CD4-positive, CD25-positive, alpha-beta regulatory T cell (primary cell): ENCODE measurements at places on chromosomes 3 and 15. TPM values are rescaled to one million over a fixed set of nuclear protein-coding genes. Genes with fewer than 3 reads are reported as not detected.

MUC20 gene
- 1.5 TPM for total RNA-seq

AGBL1 gene
- total RNA-seq = not detected

- DNase-seq = peak; percentile 16
These were observed 802 bp upstream of the NECTIN3 start for GRCh38 chr3:111070772-111071256.

DNA sequence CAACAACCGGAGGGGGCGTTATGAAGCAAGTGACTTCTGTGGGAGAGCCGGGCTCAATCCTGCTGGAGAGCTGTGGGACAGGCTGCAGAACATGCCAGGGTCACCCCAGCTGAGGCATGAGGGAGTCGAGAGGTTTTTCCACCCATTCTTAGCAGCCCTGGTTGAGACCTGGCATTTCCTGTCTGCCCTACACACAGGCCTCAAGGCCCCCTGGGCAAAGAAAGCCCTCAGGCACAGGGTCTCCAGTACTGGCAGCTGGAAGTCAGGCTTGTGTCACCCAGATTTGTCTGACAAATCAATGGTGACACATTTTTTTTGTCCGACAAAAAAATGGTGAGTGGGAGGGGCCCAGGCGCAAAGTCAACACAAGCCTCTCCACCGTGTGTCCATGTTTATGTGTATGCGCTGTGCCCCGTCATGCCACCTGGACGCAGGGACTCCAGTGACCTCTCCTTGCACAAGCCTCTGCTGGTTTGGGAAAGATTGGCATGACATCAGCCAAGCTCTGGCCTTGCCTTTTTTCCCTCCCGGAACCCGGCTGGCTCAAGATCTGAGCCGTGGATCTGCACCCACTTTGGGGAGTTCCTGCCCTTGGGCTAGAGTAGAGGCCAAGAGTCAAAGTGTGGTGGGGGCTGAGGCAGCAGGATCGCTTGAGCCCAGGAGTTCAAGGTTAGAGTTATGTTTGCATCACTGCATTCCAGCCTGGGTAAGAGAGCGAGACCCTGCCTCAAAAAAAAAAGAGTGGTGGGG, 20.8 kb upstream of the ALAS1 start:
- DNase-seq = no peak

- no peak for DNase-seq
These were observed 376.2 kb downstream of the ZBTB20 start for GRCh38 chr3:114770874-114771273.

DNA sequence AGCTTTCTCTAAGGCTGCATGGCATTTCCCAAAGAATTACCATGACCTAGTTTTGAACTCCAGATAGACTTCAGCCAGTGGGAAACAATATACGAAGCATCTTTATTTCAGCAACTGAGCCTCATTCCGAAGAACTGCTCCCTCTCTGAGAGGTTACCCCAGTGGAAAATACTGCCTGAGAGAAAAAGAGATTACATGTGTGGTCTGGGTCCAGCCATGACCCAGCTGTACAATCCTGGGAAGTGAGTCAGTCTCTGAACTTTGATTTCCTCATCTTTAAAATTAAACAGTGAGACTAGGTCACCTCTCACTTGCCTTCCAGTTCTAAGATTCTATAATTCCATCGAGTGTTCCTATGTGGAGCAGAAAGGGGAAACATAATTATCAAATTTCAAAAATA, 42.4 kb downstream of the TNIK start:
- DNase-seq = no peak

GRCh38 chr15:93045191-93045785, 43.7 kb downstream of the RGMA start:
- no peak for DNase-seq

GRCh38 chr15:92365084-92365483, 28.6 kb upstream of the ST8SIA2 start:
- no peak for DNase-seq
